ENCODE measurements at places on chromosomes 1 and 21. TPM values are rescaled to one million over a fixed set of nuclear protein-coding genes. Genes with fewer than 3 reads are reported as not detected.

Gene TFF2
- total RNA-seq, result not detected

Gene LHX8
- not detected for total RNA-seq

Gene LINGO4
- not detected for total RNA-seq

Gene OR6N1
- not detected for total RNA-seq

Gene KCNE2
- not detected for total RNA-seq

Gene OLIG2
- total RNA-seq, result not detected

Gene LCE2B
- total RNA-seq, result not detected

Gene TRIM67
- not detected for total RNA-seq

Gene ARL8A
- total RNA-seq, result 25.6 TPM

Gene AJAP1
- total RNA-seq, result not detected

Gene ADORA3
- not detected for total RNA-seq

Gene TAL1
- 0.16 TPM for total RNA-seq

Gene HRNR
- not detected for total RNA-seq

Gene ZNF669
- total RNA-seq, result 3.2 TPM

Gene PCP4
- not detected for total RNA-seq

Gene CYYR1
- 1.6 TPM for total RNA-seq

Gene NBPF6
- not detected for total RNA-seq

All from cardiac atrium fibroblast (primary cell).